T1000 (cell line): ENCODE measurements at places on chromosomes 7 and 10.

DNA sequence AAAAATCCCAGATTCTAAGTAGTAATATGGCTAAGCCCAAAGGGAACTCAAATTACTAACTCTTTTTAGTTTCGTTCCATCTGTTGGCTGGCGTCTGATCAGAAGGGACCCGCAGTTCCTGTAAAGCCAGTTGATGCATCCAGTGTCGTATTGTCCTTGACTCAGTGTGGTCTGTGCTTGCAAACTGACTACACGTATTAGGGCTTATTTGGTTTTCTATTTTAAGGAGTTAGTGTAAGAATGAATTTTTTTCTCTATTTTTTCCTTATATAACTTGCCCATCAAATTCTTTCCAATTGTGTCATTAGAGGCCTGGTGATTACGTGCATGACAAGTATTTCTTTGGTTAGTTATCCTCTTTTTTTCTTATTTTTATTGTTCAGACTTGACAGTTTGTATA is 9.7 kb downstream of the ABCA13 start:
- DNase-seq = no peak

- DNase-seq = no peak
These were observed 67.8 kb downstream of the TMEM26 start for GRCh38 chr10:61385231-61386001.

- no peak for DNase-seq
These were observed 124.7 kb downstream of the CNOT4 start for GRCh38 chr7:135385209-135385608.

DNA sequence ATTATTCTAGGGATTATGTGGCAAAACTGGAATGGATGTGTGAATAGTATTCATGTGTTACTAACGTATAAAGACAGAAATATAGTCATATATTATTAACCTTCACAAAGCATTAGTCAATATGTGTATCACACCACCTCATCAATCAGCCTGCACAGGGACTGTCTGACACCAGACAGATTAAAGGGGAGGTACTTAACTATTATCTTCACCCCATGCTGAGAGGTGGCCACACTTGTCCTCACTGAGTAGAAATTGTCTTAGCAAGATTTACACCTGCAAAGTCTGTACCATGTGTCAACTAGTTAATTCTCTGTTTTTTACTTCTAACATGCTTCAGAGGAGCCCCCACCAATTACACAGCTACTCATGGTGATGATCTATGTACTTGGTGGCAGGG is 146.3 kb upstream of the LRGUK start:
- no peak for DNase-seq

DNA sequence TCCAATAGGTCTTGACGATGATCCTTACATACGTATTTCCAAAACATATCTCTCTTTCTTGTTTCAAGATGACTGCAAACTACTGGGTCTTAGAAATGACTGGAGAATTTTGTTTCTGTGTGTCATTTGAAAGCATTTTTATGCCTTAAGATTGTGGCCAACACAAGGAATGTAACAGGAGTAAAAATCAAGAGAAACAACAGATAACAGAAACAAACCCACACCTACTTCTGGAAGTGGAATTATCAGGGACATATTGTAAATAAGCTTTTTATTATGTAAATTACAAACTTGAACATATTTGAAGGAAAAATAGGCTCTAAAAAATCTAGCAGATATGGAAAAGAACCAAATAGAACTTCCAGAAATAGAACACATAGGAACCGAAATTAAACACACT is 195.6 kb downstream of the CYP26A1 start:
- DNase-seq = no peak

DNA sequence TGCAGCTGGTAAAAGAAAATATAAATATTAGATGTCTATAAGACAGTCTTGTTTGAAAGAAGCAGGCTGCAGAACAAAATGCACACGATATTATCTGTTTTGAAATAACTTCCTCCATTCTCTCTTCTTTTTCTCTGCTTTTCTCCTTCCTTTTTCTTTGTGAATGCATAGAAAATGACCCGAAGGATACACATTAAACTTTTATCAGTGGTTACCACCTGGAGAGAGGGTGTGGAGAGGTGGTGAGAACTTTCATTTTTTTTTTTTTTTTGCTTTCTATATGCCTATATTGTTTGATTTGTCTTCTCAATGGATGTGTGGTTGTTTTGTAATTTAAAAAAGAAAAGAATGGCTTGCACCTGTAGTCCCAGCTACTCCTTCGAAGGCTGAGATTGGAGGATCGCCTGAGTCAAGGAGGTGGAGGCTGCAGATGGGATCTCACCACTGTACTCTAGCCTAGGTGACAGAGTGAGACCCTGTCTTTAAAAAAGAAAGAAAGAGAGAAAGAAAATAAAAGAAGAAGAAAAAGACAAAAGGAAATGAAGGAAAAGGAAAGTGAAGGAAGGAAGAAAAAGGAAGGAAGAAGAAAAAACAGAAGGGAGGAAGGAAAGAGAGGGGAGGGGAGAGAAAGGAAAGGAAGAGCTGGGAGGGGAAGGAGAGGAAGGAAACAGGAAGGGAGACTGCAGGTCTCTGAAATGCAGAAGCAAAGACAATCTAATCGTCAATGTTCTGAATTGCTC is 64.4 kb downstream of the SAMD9 start:
- no peak for DNase-seq

GRCh38 chr10:128058106-128058749 is 68.0 kb downstream of the MKI67 start:
- no peak for DNase-seq

DNA sequence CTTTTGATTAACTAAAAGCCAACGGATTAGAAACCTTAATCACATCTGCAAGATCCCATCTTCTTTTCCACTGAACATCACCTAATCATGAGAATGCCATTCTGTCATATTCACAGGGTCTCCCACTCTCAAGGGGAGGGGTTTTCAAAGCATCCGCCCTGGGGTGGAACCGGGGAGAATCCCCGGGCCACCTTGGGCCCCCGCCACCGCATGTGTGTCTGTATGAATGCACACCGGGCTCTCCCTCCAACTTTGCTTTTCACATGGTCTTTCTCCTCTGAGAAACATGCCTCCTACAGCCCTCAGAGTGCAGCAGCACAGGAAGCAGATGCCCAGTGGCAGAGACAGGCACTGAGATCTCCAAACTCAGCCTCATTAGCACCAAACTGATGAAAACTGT is 233.2 kb upstream of the PPP2R2D start:
- DNase-seq = no peak

GRCh38 chr10:38047666-38048065 is 37.2 kb downstream of the ZNF33A start:
- no peak for DNase-seq

DNA sequence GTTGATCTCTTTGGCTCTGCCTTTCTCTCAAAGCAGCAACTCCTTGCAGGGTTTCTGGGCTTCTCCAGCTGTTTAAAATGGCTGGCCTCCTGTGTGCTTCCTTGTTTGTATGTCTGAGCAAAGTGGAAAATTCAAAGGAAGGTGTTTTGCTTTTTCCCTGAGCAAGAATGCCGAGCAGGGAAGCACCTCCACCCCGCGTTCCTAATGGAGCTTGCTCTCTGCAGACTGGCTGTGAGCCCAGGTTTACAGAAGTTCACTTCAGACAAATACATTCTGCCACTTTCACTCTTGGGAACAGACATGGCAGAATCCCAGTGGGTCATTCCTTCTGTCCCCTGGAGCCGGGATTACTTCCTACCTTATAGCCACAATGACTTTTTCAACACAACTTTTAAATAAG is 181.8 kb upstream of the AGK start:
- no peak for DNase-seq

DNA sequence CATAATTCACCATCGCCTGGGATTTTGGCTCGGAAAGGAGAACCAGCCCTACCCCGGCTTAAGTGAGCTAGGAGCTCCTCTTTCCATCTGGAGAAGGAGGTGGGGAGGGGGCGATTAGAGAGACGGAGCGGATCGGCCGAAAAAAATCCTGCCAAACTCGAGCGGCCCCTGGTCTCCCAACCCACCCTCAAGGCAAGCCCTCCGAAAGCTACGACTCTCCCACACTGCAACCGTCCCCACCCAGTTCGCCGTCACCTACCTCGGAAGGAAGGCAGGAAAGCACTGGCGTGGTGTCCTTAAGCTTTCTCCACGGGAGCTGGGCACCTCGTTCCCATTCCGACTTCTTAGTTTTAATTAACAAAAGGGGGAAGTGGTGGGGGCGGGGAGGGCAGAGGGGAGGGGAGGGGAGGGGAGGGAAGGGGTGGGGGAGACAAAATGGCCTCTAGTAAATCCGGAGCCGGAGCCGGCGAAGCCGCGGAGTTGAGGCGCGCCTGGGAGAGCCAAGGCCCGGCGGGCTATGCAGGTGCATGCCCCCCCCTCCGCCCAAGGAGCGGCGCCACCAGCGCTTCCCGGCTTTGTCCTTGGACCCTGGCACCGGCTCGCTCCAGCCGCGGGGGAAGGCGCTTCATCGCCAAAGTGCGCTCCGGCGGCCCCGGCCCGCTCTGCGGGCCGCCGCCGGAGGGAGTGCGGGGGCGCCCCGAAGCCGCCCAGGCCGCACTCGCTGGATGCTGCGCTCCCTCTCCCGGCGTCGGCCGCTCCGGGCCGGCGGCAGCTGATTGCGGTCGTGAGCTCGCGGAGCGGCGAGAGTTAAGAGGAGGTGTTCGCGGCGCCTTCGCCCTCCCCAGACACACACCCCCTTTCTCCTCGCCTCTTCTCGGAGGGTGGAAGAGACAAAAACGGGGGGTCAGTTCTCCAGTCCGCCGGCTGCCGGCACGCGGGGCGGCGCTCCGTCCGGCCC is at the start of gene LRRC4:
Gene LRRC4 (minus strand): TSS at position 784 of the 958 bp plus-strand sequence. CDS start 797 bp downstream, outside the sequence.
- no peak for DNase-seq

DNA sequence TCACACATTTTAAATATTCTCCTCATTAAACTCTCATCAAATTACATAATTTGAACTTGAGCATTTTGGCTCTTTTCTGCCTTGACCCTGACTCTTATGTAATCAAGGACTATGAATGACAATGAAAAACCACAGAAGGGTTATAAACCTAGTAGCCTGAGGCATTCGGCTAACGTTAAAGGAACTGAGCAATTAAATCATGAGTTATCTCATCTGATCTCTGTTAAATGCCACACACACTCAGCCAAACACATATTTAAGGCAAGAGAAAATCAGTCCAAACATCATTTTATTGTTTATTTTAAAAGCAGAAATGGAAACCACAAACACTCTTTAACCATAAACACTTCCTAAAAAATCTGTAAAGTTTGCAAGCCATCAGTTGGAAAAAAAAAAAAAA is 204.3 kb downstream of the DGKI start:
- no peak for DNase-seq

DNA sequence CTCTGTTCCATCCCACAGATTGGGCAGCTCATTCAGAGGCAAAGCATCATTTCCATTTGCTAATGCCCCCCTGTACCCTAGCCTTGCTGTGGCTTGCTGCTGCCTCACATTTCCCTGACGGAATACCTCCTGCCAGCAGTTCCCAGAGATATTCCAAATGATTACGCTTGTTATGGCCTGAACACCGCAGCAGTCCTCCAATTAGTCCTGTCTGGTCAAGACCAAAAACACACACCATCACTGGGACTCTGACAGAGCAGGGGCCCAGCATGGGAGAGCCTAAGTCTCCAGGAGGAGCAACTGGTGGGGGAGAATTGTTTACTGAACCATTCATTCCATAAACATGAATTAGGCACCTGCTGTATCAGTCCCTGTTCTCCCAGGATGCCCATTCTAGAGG is 6.1 kb downstream of the OGDHL start:
- no peak for DNase-seq

- no peak for DNase-seq
These were observed 56.7 kb downstream of the SNX10 start for GRCh38 chr7:26348234-26348851.

DNA sequence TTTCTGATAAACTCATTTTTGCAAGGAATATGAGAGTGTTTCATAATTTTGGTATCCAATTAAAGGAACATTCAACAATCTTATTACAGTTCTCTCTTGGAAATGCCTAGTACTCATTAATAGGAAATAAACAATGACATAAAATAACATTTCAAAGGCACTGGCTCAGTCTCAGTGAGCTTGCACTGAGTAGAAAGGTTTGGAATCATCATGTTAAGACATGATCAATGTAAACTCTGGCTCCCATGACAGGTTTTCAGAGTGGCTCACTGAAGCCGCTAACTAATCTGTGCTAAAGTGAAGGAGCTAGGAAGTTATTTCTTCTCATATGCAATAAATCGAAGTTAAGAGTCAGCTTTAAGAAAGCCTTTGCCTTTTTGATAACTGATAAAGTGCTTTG is 203.3 kb upstream of the HGF start:
- no peak for DNase-seq

GRCh38 chr7:1959305-1959704 is 273.4 kb downstream of the MAD1L1 start:
- no peak for DNase-seq

DNA sequence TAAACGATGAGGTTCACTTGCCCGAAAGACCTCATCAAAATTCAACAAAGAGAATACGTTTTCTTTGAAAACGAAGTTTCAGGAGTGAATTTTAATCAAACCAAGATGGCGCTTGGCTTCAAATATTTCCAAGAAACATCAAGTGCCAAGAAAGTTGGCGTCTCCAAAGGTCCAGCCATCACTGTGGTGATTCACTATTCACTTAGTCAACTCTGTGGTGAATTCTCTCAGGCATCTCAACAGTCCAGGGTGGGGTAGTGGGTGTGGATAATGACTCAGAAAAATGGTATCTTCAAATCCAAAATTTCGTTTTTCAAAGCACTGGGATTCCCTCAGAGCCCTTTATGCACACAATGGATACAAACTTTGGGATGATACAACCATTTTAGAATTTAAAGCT is 133.1 kb downstream of the SVIL start:
- peak; percentile 31 for DNase-seq

- no peak for DNase-seq
These were observed 113.6 kb upstream of the AMPH start for GRCh38 chr7:38744746-38745145.

- DNase-seq = no peak
These were observed 588 bp upstream of the ORC5 start for GRCh38 chr7:104208421-104208780.

DNA sequence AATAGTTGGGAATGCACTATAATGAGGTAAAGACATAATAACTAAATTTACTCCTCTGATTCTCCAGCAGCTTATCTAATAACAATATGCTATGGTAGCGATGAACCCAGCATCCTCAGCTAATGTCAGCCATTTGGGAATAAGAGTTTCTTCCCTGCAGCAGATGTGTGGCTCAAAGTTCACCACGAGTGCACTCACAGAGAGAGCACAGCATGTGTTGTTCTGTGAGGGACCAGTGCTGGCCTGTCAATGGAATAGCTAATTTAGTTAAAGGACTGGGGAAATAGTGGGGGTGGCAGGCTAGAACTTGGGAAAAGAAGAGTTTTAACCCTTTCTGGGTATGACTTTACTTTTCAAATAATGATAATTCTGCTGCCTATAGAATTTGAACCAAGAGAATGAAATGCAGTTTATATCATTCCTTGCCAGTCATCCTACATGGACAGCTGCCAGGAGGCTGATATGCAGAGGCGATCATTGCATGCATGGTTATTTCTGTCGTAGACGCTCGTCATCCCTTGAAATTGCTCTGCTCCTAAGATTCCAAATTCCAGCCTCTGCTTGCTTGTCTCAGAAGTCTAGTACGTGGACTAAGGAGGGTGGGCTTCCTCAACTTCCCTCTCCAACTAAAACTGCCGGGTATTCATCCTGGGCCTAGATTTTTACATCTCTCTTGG is 355.6 kb downstream of the RNLS start:
- DNase-seq = no peak
